ENCODE measurements at places on chromosomes 5 and 9. TPM values are rescaled to one million over a fixed set of nuclear protein-coding genes. Genes with fewer than 3 reads are reported as not detected.

DNA sequence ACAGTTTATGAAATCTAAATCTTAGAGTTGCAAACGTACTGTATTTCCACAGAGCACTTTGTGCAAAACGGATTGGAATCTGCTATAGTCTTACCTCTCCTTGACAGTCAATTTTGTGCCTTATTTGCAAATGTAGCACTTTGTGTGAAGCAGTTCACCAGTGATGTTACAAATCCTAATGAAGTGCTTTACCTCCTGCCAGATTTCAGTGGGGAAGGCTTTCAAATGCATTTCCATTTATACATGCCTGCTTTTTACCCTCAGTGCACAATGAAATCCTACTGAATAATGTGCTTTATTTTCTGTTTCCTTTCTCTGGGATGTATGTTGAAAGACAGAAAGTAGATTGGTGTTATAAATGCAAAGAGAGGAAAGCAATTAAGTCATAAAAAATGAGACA, 2141.6 kb upstream of the C9orf72 start:
- DNase-seq: no peak

DNA sequence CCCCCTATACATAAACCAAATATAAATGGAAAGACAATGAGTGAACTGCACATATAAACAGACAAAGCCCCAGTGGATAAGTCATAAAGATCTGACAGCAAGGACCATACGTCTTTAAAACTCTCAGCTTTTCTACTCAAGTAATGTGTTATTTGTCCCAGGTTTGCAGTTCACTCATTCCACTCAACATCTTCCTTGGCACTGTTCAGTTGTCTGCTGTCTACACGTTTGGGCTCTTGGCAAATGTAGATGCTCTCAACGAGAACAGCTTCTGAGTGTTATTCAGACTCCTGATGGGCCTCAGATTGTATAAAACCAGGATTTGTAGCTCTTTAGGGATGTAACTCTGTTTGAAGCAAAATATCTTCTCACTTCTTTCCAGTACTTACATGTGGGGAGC, 198.2 kb upstream of the SEMA6A start:
- no peak for DNase-seq

DNA sequence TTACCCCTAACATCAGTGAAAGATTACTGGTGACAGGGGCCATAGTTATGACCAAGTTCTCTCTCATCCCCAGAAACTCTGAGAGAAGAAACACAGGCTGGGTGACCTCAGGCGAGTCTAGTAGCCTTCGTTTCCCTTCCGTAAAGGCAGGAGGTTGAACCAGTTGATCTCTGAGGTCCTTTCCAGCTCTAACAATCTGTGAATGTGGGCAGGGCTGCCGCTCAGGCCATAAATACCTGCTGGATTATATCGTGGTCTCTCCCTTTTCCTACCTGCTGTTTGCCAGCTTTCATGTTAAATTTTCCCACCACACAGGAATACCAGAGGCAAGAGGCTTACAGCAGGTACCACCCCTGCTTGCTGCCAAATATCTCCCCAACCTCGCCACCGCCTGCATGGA, 357.5 kb downstream of the SH3GL2 start:
- no peak for DNase-seq

DNA sequence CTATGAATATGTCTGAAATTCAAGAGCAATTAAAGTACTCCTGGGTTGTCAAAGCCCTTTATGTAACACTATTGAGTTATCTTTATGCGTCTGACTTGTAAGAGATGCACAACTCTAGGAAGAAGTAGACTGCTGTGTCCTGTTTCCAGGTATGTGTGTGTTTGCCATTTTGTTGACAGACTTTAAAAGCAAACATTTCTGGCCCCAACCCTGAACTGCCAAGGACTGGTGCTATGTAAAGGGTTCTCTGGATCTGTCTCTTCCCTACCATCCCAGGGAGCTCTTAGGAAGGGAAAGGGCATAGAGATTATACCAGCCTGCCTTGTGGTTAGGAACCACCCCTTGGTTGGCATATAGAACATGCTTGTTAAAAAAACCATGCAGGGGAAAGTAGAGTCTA, 12.1 kb downstream of the SLC22A5 start:
- DNase-seq: no peak

GRCh38 chr5:112684121-112684520, 53.6 kb upstream of the APC start:
- no peak for DNase-seq

- no peak for DNase-seq
Observed at GRCh38 chr5:40955313-40955712, 46.0 kb downstream of the C7 start.

The SLU7 gene
- total RNA-seq: 33.8 TPM
